ENCODE measurements at places on chromosomes 11 and 22. TPM values are rescaled to one million over a fixed set of nuclear protein-coding genes. Genes with fewer than 3 reads are reported as not detected.

- no peak overlapping the region for H3K4me3 ChIP-seq
- no peak for DNase-seq
- H3K27me3 ChIP-seq = no peaks in the 10 kb centered on the region
- no peaks in the 10 kb centered on the region for H3K36me3 ChIP-seq
Observed at GRCh38 chr11:92297567-92298553, 73.2 kb downstream of the FAT3 start.

PDE3B gene
- 0.51 TPM for total RNA-seq

TMEM191B gene
- not detected for total RNA-seq

FAM83F gene
- 0.66 TPM for total RNA-seq

- DNase-seq = no peak
- no peak overlapping the region for H3K27ac ChIP-seq
- peaks cover 12% of the 10 kb centered on the region for H3K4me1 ChIP-seq
- H3K36me3 ChIP-seq = no peaks in the 10 kb centered on the region
- no peaks in the 10 kb centered on the region for H3K27me3 ChIP-seq
Observed at GRCh38 chr11:12290477-12290922, 86.9 kb upstream of the PARVA start.

TLCD5 gene
- total RNA-seq = 5.6 TPM

- H3K4me3 ChIP-seq = no peak overlapping the region
- H3K36me3 ChIP-seq = no peaks in the 10 kb centered on the region
- H3K4me1 ChIP-seq = peaks cover 8% of the 10 kb centered on the region
- H3K27ac ChIP-seq = no peak overlapping the region
- peak; percentile 12 for DNase-seq
Observed at GRCh38 chr22:47032091-47032943, 269.9 kb downstream of the TBC1D22A start.

DNA sequence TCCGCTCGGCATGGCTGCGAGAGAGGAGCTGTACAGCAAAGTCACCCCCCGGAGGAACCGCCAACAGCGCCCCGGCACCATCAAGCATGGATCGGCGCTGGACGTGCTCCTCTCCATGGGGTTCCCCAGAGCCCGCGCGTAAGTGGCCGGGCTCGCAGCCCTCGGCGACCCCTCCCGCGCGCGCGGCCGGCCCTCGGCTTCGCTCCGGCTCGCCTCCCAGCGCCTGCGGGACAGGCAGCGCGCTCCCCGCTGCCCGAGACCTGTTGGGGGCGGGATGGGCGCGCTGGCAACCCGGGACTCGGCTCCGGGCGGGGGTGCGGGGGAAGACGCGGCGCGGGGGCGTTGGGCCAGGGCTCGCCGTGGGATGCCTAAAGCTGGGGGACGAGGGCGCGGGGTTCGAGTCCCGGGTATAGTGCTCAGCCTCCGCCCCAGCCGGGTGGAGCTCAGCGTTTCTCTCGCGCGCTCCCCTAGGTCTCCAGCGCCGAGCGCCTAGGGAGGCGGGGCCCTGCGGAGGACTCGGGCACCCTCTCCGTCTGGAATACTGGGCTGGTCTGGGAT lies 630 bp downstream of the UBASH3B start:
- no peaks in the 10 kb centered on the region for H3K36me3 ChIP-seq
- DNase-seq = peak; percentile 49
- H3K27me3 ChIP-seq = no peaks in the 10 kb centered on the region

DNA sequence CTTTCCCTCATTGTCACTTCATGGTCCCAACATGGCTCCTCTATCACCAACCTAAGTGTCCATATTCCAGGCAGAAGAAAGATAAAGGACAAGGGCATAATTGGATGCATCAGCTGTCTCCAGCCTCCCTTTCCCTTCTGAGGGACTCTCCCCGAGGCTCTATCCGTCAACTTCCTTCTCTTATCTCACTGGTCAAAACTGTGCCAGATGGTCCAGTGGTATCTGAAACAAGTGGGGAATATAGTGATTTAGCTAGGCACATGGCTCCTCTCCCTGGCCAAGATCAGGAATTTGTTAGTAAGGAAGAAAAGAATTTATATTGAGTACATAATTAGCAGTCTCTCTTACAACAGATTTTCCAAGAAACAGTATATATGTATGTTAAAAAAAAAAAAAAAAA lies 12.6 kb upstream of the SPON1 start:
- no peak for DNase-seq
- H3K27ac ChIP-seq = no peak overlapping the region
- no peaks in the 10 kb centered on the region for H3K4me1 ChIP-seq
- H3K27me3 ChIP-seq = no peaks in the 10 kb centered on the region

DNA sequence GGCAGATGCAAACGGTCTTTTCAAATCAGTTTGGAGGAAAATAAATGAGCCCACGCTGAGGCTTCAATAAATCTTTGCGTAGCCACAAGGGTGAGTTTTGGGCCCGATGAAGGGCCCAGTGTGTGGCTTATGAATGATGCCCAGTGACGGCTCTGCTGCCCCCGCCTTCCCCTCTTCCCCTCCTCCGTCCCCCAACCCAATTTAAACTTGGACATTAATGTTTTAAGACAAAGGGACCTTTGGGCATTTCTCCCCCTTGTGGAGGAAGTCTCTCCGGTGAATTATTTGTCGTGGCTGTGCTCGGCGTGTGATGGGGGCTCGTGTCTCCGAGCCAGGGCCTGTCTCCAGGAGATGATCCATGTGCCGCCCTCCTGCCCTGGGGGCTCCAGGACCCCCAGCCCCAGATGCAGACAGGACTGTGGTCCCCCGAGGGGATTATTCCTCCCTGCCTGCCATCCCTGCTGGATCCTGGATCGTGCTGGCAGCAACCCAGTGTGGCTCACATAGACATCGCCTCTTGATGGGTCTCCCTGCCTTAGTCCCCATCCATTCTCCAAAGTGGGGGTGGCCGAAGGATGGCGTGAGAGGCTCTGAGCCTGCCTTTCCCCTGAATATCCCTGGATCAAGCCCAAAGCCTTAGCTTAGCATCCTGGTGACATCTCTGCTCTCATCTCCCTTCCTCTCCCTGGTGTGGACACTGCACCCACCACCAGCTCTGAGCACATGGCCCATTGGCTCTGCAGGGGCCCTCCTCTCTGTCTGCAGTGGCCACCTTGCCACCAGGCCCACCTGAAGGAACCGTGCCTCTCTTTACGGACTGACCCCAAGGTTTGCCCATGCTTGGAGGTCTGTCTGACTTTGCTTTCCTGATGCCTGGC lies 56.4 kb downstream of the SMIM38 start:
- DNase-seq = no peak
- H3K27me3 ChIP-seq = no peaks in the 10 kb centered on the region
- no peak overlapping the region for H3K4me3 ChIP-seq
- H3K4me1 ChIP-seq = no peaks in the 10 kb centered on the region
- H3K36me3 ChIP-seq = no peaks in the 10 kb centered on the region
- H3K27ac ChIP-seq = no peak overlapping the region

FOLR1 gene
- 0.35 TPM for total RNA-seq

DNA sequence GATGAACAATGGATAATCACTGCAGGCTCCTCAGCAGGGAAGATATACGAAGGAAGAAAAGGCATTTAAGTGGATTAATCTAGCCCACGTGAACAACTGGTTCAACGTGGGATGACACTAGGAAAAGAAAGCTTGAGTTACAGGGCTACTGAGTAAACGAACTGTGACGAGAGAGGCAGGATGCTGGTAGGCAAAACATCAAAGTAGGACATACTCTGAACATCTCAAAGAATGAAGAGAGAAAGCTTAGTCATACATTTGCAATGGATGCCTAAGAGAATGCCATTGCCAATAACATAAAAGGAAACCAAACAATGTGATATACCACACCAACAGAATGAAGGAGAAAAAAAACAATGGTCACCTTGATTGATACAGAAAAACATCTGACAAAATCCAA lies 12.9 kb downstream of the USP28 start:
- no peaks in the 10 kb centered on the region for H3K27me3 ChIP-seq
- no peak for DNase-seq
- H3K4me3 ChIP-seq = no peak overlapping the region
- no peak overlapping the region for H3K27ac ChIP-seq
- no peaks in the 10 kb centered on the region for H3K4me1 ChIP-seq
- no peaks in the 10 kb centered on the region for H3K36me3 ChIP-seq

CCDC83 gene
- total RNA-seq = not detected

DNA sequence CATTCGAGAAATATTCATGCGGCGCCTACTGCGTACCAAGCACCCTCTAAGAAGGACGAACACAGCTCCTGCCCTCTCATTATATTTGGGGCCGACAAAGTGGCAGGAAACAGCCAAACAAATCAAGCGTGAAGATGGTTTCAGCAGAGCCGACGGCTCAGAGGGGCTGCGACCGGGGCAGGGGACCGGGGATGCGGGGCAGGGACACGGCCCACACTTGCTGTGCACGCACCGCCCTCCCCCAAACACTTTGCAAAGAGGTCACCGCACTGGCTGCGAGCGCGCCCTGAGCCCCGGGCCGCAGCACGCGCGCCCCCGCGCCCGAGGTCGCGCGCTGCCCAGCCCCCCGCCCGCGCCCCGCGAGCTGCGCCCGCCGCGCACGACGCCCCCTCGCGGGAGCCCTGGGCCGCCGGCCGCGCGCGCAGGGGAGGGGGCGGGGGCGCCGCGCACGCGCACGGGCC lies 255 bp upstream of the SYNGR1 start:
- peak overlapping the region; percentile 65 for H3K27ac ChIP-seq
- peaks cover 9% of the 10 kb centered on the region for H3K4me1 ChIP-seq
- H3K36me3 ChIP-seq = no peaks in the 10 kb centered on the region
- H3K4me3 ChIP-seq = peak overlapping the region; percentile 90

SLC22A8 gene
- not detected for total RNA-seq

PTPN5 gene
- 0.60 TPM for total RNA-seq

DNA sequence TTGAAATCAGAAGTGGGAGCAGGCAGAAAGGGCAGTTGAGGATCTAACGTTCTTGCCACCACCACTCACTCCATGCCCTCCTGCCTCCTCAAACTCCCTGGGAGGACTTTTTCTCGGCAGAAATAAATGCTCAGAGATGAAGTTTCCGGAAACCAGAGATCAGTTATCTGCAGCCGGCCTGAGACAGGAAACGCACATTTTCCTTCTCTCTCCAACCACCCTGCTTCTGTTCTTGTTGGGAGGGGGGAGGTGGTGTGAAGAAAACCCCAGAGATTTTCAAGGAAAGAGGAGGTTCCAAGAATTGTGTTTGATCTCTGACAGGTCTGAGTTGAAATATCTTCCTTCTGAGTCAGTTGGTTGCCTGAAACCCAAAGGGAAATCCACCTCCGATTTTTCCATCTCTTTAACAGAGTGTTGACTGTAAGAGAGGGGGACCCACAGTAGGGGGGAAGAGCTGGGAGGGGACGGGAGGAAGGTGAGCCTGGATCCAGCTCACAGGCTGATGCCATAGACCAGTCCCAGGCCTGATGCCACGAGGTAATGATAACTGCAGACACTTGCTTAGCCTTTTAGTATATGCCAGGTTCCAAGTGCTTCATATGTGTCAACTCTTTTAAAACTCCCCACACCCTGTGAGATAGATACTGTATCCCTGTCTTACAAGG lies 100.8 kb downstream of the TRAF6 start:
- H3K4me1 ChIP-seq = no peaks in the 10 kb centered on the region
- no peak for DNase-seq
- H3K36me3 ChIP-seq = no peaks in the 10 kb centered on the region
- H3K27ac ChIP-seq = no peak overlapping the region
- no peak overlapping the region for H3K4me3 ChIP-seq
- H3K27me3 ChIP-seq = no peaks in the 10 kb centered on the region

DNA sequence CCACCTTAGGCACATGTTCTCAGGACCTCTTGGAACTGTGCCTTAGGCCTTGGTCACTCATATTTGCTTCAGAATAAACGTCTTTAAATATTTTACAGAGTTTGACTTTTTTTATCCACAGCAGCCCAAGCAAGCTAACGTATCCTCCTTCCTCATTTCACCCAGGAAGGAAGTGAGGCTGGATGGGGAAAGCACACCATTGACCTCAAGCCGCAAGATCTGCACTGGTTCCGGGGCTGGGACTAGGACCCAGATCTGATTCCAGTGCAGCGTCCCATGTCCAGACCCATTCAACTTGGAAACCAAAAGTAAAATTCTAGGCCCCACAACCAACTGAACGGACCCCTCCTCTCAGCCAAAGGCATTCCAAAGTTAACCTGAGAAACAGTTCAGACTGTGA lies 2.4 kb upstream of the LGALS12 start:
- DNase-seq = no peak
- peaks cover 2% of the 10 kb centered on the region for H3K4me1 ChIP-seq
- no peak overlapping the region for H3K4me3 ChIP-seq
- no peak overlapping the region for H3K27ac ChIP-seq
- H3K27me3 ChIP-seq = no peaks in the 10 kb centered on the region
- no peaks in the 10 kb centered on the region for H3K36me3 ChIP-seq

UCP3 gene
- total RNA-seq = 0.72 TPM

USH1C gene
- 0.25 TPM for total RNA-seq

CNGA4 gene
- total RNA-seq = 0.72 TPM

FZD4 gene
- total RNA-seq = 17.9 TPM

- DNase-seq = no peak
- H3K4me1 ChIP-seq = peaks cover 2% of the 10 kb centered on the region
- H3K27me3 ChIP-seq = no peaks in the 10 kb centered on the region
- no peak overlapping the region for H3K4me3 ChIP-seq
- H3K27ac ChIP-seq = no peak overlapping the region
Observed at GRCh38 chr11:130622141-130622542, 173.7 kb downstream of the ADAMTS15 start.

KBTBD3 gene
- total RNA-seq = 6.5 TPM

PANX3 gene
- not detected for total RNA-seq

DNA sequence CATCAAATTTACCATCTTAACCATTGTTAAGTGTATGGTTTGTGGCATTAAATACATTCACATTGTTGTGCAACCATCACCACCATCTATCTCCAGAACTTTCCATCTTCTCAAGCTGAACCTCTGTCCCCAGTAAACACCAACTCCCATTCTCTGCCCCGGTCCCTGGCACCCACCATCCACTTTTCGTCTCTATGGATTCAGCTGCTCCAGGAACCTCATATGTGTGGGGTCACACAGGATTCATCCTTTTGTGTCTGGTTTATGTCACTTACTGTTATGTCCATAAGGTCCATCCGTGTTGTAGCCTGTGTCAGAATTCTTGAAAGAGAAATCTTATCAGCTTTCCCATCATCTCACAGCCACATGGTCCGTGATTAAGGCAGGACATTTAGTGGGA lies 16.3 kb downstream of the TSPAN32 start:
- H3K27me3 ChIP-seq = no peaks in the 10 kb centered on the region
- no peak overlapping the region for H3K27ac ChIP-seq
- no peak for DNase-seq
- peaks cover 22% of the 10 kb centered on the region for H3K4me1 ChIP-seq
- H3K36me3 ChIP-seq = no peaks in the 10 kb centered on the region

GRCh38 chr11:10731064-10731680 lies 19.9 kb upstream of the CTR9 start:
- no peaks in the 10 kb centered on the region for H3K27me3 ChIP-seq
- no peak for DNase-seq
- H3K27ac ChIP-seq = no peak overlapping the region
- no peaks in the 10 kb centered on the region for H3K36me3 ChIP-seq
- H3K4me3 ChIP-seq = no peak overlapping the region

DNA sequence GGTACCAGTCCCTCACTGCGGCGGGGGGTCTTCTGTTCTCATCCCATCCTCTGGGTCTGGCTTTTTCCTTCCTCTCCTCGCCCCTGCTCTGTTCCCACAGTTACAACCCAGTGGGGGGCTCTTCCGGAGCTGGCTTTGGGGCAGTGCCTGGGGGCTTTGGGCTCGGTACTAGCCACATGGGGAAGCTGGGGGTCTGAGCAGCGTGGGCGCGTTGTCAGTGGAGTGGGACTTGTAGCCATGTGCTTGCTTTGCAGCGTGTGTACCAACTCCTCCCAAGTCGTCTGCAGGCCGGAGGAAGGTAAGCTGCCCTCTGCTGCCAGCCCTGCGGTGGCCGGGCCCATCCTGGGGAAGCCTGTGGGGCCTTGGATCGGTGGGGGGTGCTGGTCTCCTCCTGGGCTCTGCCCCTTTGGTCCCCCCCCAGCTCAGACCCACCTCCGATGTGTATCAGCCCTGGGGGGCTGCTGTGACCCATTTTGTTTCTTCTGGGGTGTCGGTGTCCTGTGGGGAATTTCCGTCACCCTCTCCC lies 17.5 kb downstream of the MUC2 start:
- H3K4me1 ChIP-seq = no peaks in the 10 kb centered on the region
- no peaks in the 10 kb centered on the region for H3K36me3 ChIP-seq
- no peaks in the 10 kb centered on the region for H3K27me3 ChIP-seq
- H3K4me3 ChIP-seq = no peak overlapping the region
